ENCODE measurements at places on chromosomes 11 and 22.

DNA sequence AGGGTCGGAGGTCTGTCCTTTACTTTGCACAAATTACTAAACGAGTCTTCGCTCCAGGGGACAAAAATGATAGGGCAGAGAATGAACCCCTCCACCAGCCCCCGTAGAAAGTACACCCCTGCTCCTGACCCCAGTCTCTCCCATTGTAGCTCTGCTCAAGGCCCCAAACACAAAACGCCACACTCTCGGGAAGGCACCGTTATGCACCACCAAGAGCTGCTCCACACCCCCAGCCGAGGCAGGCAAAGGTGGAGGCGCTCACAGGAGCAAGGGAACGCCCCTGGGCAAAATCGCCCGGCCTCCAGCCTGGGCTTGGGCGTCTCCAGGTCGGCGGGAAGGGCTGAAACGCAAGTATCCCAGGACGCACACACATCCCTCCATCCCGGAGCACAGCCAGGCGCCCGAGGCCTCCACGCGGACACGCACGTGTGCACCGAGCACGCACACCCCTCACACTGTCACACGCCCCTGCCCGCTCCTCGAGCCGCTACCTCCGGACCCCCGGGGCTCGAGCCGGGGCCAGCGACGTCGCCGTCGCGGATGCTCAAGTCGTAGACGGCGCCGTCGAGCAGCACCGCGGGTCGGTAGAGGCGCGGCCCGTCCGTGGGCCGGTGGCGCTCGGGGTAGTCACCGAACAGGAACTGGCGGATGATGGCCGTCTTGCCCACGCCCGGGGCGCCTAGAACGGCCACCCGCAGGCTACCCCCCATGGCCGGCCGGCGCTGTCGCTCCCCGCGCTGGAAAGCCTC lies 786 bp downstream of the RASL10A start:
- DNase-seq: no peak

- no peak for DNase-seq
Observed at GRCh38 chr22:23769321-23769965, 1.7 kb upstream of the CHCHD10 start.

DNA sequence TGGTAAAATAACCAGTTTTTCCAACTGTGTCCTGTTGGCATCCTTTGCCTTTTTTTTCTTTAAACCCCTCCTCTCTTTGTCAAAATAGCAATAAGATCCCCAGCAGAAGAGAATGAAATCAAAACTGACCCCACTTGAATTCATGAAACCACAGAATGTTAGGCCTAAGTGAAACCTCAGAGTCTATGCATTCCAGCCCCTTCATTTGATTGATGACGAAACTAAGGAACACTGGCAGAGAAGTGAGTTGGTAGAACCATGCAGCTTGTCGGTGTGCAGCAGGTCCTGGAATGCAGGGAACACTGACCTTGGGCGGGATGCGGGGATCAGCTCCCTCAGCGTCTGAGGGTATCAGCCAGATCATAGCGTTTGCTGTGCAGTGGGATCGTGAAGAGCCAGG lies 57.5 kb downstream of the GRK3 start:
- no peak for DNase-seq

- DNase-seq: peak; percentile 67
Observed at GRCh38 chr11:2390725-2391151, 9.8 kb upstream of the TSSC4 start.

DNA sequence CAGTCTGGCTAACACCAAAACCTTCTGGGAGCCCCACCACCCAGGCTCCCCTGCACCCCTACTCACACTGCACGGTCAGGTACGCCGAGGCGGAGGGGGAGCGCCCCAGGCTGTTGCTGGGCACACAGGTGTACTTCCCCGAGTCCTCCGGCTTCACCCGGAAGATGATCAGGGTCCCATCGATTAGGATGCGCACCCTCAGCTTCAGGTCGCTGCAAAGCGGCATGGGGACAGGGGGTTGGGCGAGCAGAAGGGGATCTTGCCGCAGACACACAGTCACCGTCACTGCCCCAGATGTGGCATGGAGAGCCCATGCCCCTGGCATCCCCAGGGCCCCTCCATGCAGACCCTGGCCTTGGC lies 21.2 kb downstream of the IGSF9B start:
- DNase-seq: no peak

DNA sequence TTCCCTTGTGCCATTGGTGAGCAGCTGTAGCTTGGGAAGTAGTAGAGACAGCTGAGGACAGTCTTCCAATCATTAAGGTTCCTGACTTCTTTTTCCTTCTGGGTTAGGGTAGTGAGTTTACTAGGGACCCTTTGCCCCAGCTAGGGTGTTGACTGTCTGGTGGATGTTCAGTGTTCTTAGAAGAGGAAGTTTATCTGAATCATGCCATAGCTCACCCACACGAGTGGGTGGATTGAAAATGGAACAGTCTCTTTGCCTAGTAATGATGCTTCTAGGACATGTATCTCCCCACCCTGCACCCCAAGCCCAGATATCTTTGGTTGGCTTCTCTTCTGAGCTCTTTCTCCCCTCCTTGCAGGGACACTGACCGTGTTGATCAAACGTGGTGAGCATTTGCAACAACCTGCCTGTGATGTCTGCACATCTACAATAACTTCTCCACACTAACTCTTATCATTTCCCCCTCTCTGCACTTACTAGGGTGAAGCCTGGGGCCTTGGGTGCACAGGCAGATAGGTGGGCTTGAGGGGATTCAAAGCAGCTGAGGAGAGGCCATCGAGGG lies 57.1 kb upstream of the HORMAD2 start:
- no peak for DNase-seq

DNA sequence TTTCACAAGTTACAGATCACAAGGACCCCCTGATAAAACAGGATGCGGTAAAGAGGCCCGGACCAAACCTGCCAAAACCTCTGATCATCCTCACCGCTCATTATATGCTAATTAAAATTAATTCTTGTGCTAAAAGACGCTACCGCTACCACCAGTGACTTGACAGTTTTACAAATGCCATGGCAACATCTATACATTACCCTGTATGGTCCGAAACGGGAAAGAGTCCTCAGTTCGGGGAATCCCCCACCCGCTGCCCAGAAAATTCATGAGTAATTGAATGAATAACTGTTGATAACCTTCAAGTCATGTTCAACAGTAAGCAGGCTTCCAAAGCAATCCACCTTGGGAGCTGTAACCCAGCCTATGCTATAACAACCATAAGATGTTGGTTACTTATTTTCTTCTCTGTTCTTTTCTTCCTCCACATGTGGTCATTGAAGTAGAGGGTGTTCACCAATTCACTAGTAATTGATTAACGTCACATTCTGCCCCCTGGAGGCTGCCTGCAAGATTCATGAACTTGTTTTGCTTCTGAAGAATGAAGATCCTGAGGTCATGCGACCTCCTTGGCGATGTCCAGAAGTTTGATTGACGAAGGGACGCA lies 20.6 kb downstream of the APOBEC3H start:
- DNase-seq: no peak

GRCh38 chr11:93945596-93945995 lies 75.6 kb upstream of the HEPHL1 start:
- no peak for DNase-seq

GRCh38 chr11:70845591-70846041 lies 406.8 kb downstream of the SHANK2 start:
- DNase-seq: no peak

GRCh38 chr22:24066865-24067264 lies 55.8 kb downstream of the CABIN1 start:
- DNase-seq: no peak

DNA sequence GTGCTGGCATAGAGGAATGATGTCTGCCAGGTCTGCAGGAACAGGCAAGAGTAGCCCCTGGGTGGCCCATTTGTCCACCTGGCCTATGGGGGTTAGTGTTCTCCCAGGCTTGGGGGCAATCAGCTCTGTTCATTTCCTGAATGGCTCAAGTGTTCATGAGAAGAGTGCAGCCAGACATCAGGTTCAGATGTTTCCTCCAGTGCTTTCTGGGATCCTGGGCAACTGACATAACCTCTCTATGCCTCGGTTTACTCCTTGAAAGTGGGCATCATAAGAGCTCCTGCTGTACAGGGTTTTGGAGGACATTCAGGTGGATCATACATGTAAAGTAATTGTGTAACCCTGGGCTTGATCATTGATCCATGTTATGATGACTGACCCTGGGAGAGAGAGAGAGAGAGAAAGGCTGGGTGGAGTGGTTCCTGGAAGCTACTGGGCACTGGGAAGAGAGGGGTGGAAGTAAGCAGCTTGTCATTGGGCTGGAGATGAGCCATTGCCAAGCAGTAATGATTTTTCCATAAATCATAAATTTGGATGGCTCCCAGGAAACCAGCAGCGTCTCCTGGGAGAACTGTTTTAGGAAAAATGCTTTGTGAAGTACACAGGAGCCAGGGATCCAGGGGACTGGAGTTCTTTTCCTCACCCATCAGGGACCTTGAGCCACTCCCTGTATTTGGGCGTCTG lies 30.2 kb upstream of the ACCSL start:
- DNase-seq: no peak

DNA sequence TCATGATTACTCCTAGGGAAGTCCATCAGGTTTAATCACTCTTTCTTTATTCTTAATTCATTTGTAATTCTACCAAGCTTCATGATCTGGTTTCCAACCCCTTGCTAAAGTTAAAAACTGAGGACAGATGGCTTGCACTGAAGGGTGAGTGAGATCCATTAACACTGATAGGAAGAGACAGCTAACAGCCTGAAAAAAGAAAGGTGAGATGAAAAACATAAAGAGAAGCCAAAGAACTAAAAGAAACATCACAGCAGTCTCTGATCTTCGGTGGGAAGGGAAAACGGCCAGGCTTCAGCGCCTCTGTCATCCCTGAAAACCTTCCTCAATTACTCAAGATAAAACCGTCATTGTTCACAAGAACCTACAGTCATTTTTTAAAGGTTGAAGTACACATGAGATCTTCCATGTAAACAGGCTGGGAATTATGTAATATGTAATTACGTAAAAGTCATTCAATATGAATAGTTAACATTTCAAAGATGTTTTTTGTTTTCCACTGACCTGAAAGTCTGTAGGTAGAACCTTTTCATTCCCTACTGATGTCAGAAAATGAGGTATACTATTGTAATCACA lies 41.3 kb downstream of the VSIG10L2 start:
- DNase-seq: no peak

DNA sequence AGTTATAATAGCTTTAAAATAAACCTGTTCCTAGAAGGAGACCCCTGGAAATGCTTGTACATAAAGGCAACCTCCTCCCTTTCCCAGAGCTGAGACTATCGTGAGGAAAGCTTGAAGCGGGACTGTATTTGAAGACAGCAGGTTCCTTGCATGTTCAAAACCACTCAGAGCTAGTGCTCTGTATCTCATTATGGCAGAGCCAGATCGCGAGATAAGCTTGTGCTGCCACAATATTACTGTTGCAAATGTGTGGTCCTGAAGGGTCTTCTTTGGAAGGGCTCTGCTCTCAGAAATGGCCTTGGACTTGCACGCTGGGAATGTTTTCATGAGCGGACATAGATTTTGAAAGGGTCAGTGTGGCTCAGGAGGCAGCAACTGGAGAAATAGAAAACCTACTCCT lies 168.2 kb downstream of the KIRREL3 start:
- no peak for DNase-seq

GRCh38 chr11:128437136-128437535 lies 150.2 kb downstream of the ETS1 start:
- DNase-seq: no peak

DNA sequence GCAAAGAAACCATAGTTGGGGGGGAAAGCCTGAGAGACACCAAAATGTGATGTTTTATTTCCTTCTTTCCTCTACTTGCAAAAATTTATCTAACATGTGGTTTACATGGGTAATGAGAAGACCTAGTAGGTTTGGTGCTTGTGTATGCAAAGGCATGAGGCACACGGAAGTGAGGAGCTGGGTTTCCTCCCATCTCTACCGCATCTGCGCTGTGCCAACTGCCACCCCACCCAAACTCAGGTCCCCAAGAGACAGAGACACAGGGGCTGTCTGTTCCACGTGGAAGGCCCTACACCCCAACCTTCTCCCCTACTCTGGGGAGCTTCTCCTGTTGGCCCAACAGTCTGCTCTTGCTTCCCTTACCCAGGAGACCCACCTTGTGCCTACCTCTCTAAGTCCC lies 4.8 kb downstream of the RTL6 start:
- no peak for DNase-seq

DNA sequence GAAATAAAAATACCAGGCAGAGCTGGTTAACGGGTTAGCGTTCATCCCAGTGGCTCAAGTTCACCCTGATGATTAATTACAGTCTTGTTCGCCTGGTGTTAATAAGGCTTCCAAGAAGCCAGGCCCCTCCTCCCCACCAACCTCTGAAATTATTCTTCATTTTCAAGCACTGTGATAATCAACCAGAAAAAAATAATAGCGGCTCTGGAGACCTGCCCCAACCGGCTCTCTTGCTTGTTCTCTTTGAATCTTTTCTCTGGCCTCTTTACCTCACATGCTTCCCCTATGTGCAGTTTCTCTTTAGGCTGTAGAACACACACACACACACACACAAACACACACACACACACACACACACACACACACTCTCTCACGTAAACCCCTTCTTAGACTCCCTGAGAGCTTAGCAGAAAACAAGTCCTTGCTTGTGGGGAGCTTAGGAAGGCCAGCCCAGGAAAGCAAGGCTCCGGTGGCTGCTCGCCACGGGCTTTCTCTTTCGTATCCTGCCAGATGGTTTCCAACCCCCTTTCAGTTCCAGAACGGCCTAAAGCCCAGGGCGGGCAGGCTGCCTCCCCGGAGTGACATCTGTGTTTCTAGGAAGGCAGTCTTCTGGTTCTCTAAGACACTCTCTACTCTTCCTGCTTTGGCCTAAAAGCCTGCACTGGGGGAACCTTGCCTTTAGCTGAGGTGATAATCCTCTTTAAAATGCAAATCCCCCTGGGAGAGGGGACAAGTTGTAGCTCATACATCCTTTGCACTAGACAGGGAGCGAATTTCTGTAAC lies 106.4 kb upstream of the SESN3 start:
- DNase-seq: peak; percentile 75

DNA sequence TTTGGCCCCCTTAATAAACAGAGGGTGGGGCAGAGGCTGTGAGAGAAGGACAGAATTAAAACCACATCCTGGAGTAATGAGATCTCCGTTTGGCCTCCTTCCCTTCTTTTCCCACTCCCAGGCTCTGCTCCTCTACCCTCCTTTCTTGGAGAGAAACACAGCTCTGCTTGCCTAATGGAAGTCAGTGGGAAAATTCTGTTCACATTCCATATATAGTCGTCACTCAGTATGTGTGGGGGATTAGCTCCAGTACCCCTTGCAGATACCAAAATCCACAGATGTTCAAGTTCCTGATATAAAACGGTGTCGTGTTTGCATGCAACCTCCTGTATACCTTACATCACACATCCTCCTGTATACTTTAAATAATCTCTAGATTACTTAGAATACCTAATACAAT lies 37.6 kb upstream of the THY1 start:
- DNase-seq: no peak

DNA sequence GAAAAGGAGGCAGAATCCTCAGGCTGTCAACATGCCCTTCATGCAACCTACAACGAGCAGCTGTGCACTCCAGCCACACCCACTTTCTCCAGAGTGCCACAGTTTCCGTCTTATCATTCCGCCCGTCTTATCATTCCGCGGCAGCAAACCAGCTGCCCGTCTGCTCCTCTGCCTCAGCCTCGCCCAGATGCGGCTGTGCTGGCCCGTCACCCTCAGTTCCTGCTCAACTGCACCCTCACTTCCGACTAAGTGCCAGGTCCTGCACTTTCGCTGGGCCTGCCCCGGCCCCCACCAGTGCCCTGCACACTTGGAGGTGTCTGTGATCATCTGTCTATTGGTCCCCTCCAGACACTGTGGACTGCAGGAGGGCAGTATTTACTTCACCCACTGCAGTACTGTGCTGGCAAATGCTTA lies 43.7 kb downstream of the MICAL3 start:
- no peak for DNase-seq

GRCh38 chr22:47009304-47010101 lies 247.1 kb downstream of the TBC1D22A start:
- DNase-seq: no peak

All from RWPE1 (cell line).